Activated T-helper 2 cell treated with anti-CD3 and anti-CD28 coated beads, Interferon-gamma antibody, Interleukin-2, Interleukin-4, amounts not matched to agents 10 μg/mL and 5 μg/mL and 100 μg/mL, durations not matched to agents 14 hours and 24 hours and 36 hours (primary cell): ENCODE measurements at places on chromosomes 12 and 14. TPM values are rescaled to one million over a fixed set of nuclear protein-coding genes. Genes with fewer than 3 reads are reported as not detected.

PRKCH gene
- total RNA-seq = 101 and 102 TPM in 2 replicates

DNA sequence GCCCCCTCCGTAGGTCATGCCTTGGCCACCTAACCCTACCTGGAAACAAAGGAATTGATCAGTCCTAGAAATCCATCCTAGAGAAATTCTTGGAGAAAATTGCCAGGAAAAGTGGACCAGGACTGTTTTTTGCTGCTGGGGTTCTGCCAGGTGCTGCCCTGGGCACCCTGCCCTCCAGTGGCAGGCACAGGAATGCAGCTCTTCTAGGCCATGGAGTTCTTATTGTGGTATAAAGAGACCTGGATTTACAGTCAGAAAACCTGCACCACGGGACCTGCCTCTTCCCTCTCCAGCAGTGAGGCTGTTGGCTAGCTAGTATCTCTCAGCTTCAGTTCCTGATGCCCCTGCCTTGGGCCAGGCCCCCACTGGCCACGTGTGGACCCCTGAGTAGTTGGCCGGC, 59.7 kb downstream of the SLC24A4 start:
- DNase-seq = no peak

DNA sequence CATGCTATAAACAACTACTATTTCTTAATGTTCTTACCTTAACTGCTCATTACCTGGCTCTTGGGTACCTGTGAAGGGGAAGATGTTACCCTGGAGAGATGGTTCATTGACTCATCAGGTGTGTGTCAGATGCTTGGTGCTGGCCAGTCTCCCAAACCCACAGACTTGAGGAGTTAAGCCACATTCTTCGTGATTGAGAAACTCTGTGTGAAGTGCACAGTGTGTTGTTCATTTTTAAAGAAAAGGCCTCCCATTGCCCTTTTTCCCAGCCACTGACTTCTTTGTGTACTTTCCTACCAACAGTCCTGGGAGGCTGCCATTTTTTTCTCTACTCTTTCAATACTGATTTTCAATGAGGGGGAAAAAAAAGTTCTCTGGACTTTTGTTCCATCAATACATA, 3.2 kb downstream of the MGST1 start:
- no peak for DNase-seq

DNA sequence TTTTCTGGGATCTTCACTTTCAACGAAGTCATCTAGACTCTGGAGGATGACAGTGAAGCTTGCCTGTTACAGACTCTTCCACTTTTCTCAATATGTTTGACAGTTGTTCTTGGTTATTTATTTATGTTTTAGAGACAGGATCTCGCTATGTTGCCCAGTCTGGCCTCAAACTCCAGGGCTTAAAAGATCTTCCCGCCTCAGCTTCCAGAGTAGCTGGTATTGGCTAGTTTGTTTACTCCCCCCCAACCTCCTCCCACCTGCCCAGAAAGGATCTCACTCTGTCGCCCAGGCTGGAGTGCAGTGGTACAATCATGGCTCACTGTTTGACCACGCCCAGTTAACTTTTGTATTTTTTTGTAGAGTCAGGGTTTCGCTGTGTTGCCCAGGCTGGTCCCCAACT, 3.3 kb downstream of the SPATS2 start:
- no peak for DNase-seq

ANKRD33 gene
- total RNA-seq = not detected in 2 replicates

DNA sequence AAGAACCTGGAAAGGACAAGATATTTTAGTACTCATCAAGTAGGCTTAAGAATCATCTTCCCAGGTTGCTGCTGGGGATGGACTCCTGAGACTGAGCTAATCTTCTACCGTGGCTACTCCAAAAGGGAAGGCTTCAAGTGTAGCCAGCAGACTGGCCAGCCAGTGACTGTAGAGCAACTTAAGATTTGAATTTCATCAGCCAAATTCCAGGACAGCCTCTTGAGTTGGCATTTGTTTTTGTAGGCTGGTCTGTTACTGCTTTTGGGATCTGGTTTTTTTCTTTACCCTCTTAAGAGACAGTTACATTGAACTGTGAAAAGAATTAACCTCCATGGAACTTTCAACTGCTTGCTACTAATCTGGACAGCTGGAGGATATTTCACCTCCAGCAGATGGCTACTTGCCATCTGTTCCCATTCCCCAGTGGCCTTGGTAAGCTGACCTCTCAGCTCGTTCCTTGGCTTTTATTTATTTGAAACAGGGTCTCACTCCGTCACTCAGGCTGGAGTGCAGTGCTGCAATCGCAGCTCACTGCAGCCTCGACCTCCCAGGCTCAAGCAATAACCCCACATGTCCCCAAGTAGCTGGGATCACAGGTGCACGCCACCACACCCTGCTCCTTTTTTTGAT, 20.7 kb downstream of the VTI1B start:
- no peak for DNase-seq

- DNase-seq = no peak
These were observed 53.7 kb downstream of the CCNK start for GRCh38 chr14:99534863-99535262.

ABCD2 gene
- 5.8 TPM in 2 replicates for total RNA-seq

- no peak for DNase-seq
These were observed 52.4 kb upstream of the ESRRB start for GRCh38 chr14:76323331-76324050.

- DNase-seq = no peak
These were observed 6.0 kb downstream of the FBXW8 start for GRCh38 chr12:116916714-116917114.

GRCh38 chr12:52191841-52192791, at the start of gene KRT80:
KRT80 (minus strand) TSS chr12:52192014; CDS start chr12:52191902, 112 bp downstream.
- DNase-seq = no peak

- DNase-seq = no peak
These were observed 684 bp upstream of the KLRF2 start for GRCh38 chr12:9880532-9881078.

- DNase-seq = no peak
These were observed 39.8 kb downstream of the ACTN1 start for GRCh38 chr14:68939181-68939892.

EMP1 gene
- total RNA-seq = 9.5 and 10.2 TPM in 2 replicates
